Left ventricle myocardium inferior (tissue), 1 donor: ENCODE measurements at places on chromosomes 5 and 9. TPM values are rescaled to one million over a fixed set of nuclear protein-coding genes. Genes with fewer than 3 reads are reported as not detected.
A peak's percentile ranks its signal among the peaks of the same experiment; 100 is the strongest.

DNA sequence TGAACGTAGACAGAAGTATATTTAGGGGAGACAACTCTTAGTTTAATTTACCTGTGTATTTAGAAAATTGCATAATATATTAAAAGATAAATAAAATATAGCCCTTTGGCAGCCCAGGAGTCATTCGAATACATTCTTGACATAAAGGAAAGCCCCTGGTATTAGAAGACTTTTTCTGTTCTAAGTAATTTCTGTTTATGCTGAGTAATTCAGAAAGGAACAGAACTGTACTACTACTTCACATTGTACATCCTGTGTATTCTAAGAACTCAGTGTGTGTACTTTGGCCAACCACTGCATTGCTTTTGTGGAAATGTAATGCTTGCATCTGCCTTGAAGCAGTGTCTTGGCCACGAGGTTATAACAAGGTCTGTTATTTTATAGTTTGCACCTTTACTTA lies 136.4 kb downstream of the KDM4C start:
- no peak for DNase-seq
- H3K4me3 ChIP-seq, result no peak overlapping the region
- H3K36me3 ChIP-seq, result peaks cover 19% of the 10 kb centered on the region
- no peaks in the 10 kb centered on the region for H3K27me3 ChIP-seq
- peaks cover 5% of the 10 kb centered on the region for H3K4me1 ChIP-seq
- no peak overlapping the region for H3K27ac ChIP-seq

NEURL1B gene
- 24.0 TPM for total RNA-seq

- no peak overlapping the region for H3K27ac ChIP-seq
- no peaks in the 10 kb centered on the region for H3K36me3 ChIP-seq
- H3K4me1 ChIP-seq, result no peaks in the 10 kb centered on the region
Measured at GRCh38 chr9:83119873-83120272, 56.9 kb upstream of the RASEF start.

DNA sequence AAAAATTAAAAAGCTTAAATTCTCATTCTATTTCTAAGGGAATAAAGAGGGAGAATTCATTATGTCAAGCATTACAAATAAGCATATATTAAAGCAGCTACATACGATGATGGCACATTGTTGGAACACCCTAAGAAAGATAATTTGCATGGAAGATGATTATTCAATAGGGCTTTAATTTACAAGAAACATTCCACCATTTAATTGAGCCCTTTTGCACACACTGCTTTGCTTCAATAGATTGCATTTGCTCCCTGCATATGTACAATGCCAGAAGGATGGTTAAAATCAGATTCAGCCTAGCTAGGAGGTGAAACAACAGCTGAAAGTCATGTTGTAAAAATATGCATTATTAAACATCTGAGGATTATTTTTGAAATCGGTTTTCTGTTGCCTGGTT lies 21.8 kb downstream of the KIAA1958 start:
- H3K4me3 ChIP-seq, result no peak overlapping the region
- H3K4me1 ChIP-seq, result peaks cover 4% of the 10 kb centered on the region

GRCh38 chr9:98191671-98192502 lies 550 bp downstream of the CORO2A start:
- H3K36me3 ChIP-seq, result no peaks in the 10 kb centered on the region
- peaks cover 10% of the 10 kb centered on the region for H3K27me3 ChIP-seq
- H3K4me1 ChIP-seq, result peaks cover 17% of the 10 kb centered on the region
- H3K4me3 ChIP-seq, result peak overlapping the region; percentile 78
- DNase-seq, result no peak
- H3K27ac ChIP-seq, result no peak overlapping the region

LNPEP gene
- 56.8 TPM for total RNA-seq

- no peak overlapping the region for H3K4me3 ChIP-seq
- no peak for DNase-seq
- no peaks in the 10 kb centered on the region for H3K36me3 ChIP-seq
- H3K27ac ChIP-seq, result no peak overlapping the region
- peaks cover 31% of the 10 kb centered on the region for H3K4me1 ChIP-seq
Measured at GRCh38 chr9:125851979-125852378, 104.8 kb downstream of the PBX3 start.

DNA sequence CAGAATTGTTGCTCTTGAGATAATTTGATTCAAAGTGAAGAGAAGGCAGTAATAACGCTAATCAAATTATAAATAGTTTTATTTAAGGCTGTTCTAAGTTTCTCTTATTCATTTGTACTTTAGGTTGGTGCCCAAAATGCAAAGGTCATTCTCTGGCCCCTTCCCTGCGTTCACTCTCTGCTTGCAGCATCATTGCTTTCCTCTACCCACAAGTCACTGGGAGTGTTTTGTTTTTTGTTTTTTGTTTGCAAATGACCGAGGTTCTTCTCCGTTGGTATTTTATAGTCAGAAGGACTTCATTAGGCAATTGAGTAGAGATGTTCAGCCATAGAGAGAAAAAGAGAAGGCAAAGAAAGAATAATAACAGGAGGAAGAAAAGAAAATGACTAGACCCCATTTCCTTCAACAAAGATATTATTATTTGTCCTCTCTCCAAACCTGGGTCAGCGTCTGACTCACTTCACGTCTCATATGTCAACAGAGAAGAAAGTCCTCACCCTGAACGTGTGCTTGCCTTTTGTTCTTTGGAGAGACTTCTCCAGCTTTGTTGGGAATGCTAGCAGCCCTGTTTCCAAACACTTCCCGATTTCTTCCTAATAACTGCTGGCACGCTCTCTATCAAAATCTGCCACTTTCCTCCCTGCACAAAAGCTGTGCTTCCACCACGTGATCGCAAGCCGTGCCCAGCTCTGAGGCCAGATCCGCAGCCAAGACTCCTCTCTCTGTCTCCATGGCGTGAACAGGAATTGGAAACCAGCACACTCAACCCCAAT lies 119.8 kb downstream of the EBF1 start:
- peak overlapping the region; percentile 66 for H3K27ac ChIP-seq
- peaks cover 54% of the 10 kb centered on the region for H3K4me1 ChIP-seq
- no peaks in the 10 kb centered on the region for H3K36me3 ChIP-seq
- peak; percentile 52 for DNase-seq
- no peaks in the 10 kb centered on the region for H3K27me3 ChIP-seq

DNA sequence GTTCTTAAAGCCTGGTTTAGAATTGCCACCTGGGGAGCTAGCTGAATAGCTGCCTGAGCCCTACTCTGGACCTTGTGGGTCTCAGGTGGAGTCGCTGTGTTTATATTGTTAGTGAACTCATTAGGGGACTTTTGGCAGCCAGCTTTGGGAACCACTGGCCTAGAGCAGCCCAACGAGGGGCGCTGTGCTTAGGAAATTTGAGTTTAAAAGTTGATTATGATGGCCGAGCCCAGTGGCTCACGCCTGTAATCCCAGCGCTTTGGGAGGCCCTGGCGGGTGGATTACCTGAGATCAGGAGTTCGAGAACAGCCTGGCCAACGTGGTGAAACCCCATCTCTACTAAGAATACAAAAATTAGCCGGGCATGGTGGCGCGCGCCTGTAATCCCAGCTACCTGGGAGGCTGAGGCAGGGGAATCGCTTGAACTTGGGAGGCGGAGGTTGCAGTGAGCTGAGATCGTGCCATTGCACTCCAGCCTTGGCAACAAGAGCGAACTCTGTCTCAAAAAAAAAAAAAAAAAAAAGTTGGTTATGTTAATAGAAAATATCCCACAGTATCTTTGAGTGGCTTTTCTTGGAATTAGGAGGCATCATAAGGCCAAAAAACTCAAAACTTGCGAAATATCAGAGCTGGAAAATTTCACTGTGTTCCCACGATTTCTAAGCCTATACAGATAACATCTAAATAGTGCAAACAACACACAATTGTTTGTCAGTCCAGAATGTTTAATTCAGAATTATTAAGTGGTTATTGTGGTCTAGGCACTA lies 809 bp downstream of the MCCC2 start:
- H3K27me3 ChIP-seq, result no peaks in the 10 kb centered on the region
- H3K27ac ChIP-seq, result peak overlapping the region; percentile 88
- H3K4me3 ChIP-seq, result peak overlapping the region; percentile 82
- no peak for DNase-seq
- no peaks in the 10 kb centered on the region for H3K36me3 ChIP-seq

- H3K4me3 ChIP-seq, result no peak overlapping the region
- H3K36me3 ChIP-seq, result no peaks in the 10 kb centered on the region
- DNase-seq, result no peak
- no peaks in the 10 kb centered on the region for H3K27me3 ChIP-seq
- H3K4me1 ChIP-seq, result peaks cover 17% of the 10 kb centered on the region
- no peak overlapping the region for H3K27ac ChIP-seq
Measured at GRCh38 chr9:89427621-89428221, 70.2 kb downstream of the SEMA4D start.

DNA sequence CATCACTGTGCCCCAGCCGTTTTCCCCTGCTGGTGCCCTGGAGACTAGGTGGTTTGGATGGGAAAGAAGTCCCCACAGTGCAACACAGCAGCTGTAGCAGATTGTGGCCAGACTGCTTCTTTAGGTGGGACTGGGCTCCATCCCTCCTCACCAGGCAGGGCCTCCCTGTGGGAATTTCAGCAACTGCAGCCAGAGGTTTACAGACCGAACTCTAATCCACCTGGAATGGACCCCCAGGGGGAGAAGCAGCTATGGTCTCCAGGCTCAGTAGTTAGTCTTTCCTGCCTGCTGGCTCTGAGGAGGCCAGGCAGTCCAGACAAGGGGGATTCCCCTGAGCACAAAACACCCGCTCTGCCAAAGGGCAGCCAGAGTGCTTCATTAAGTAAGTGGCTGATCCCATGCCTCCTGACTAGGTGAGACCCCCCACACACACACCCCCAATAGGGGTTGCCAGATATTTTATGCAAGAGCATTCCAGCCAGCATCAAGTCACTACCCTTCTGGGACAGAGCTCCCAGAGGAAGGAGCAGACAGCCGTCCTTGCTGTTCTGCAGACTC lies 188.9 kb downstream of the SGCD start:
- no peak for DNase-seq
- H3K4me3 ChIP-seq, result no peak overlapping the region
- H3K27me3 ChIP-seq, result no peaks in the 10 kb centered on the region
- no peaks in the 10 kb centered on the region for H3K4me1 ChIP-seq
- H3K36me3 ChIP-seq, result peaks cover 7% of the 10 kb centered on the region
- H3K27ac ChIP-seq, result no peak overlapping the region

DNA sequence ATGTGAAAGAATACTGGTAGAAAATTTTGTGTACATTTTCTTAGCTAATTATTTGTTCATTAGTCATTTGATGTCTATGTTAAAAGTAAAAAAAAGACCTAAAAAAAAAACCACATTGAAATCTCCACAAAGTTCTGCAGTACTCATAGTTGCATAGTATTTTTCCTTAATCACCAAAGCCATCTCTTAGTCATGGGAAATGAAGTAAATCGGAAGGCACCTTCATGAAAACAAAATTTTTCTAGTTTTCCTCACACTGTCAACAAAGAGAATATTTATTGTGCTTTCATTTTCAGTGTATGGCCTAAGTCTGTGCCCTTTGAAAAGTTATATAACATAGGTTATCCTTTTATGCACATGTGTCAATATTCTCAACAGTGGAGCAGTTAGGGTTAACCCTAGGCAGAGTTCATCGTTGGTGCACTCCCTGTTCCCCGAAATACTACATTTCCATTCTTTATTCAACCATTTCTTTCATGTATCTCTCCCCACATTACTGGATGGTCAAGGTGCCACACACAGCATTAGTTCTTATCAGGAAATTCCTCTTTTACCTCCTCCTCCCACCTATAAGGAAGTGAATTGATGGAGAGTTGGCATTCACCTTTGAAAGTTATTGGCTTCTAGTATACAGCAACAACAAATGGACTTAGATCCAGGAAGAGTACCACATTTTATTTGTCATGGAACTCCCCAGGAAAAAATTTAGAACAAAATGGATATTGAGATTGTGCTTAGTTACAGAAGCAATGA lies 93.1 kb downstream of the NUDT12 start:
- no peak overlapping the region for H3K27ac ChIP-seq
- peaks cover 9% of the 10 kb centered on the region for H3K4me1 ChIP-seq
- H3K4me3 ChIP-seq, result no peak overlapping the region

DNA sequence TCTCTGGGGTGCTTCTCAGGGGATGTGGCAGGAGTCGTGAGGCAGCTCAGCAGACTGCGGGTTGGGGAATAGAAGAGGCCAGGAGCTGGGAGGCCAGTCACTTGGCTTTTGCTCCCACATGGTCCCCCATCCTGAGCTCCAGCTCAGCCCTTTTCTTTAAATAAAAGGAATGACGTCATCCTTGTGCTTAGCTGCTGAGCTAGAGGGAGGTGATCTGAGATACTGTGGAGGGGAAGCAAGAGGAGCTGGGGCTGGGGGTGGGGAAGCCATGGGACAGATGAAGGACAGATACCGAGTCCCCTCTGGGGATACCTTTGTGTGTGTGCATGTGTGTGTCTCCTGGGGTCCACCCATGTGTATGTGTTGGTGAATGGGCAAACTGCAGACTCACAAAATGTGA lies 89.0 kb upstream of the ARAP3 start:
- DNase-seq, result no peak
- H3K27ac ChIP-seq, result no peak overlapping the region
- H3K27me3 ChIP-seq, result no peaks in the 10 kb centered on the region
- no peak overlapping the region for H3K4me3 ChIP-seq
- no peaks in the 10 kb centered on the region for H3K36me3 ChIP-seq

GRCh38 chr5:81207009-81207408 lies 26.1 kb upstream of the CKMT2 start:
- H3K4me1 ChIP-seq, result peaks cover 3% of the 10 kb centered on the region
- H3K36me3 ChIP-seq, result no peaks in the 10 kb centered on the region
- no peak for DNase-seq
- H3K27ac ChIP-seq, result no peak overlapping the region
- H3K27me3 ChIP-seq, result no peaks in the 10 kb centered on the region
